B cell (primary cell): ENCODE measurements at places on chromosomes 5 and 9.

DNA sequence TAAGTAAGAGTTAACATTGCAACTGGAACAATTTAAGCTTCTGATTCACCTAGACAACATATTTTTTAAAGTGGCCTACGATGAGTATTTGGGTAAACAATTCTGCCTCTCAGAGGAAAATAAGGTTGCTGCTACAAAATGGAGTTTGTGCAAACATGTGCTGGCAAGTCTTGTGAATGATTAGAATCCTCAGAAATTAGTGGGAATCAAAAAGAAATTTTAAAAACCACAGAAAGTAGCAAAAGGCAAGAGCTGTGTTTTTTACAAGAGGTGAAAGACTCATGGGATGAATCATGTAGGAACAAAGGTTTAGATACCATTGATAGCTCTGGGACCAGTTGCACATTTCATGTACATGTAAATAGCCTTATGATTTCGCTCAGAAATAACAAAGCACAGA, 561.6 kb downstream of the TAF11L14 start:
- DNase-seq: no peak

DNA sequence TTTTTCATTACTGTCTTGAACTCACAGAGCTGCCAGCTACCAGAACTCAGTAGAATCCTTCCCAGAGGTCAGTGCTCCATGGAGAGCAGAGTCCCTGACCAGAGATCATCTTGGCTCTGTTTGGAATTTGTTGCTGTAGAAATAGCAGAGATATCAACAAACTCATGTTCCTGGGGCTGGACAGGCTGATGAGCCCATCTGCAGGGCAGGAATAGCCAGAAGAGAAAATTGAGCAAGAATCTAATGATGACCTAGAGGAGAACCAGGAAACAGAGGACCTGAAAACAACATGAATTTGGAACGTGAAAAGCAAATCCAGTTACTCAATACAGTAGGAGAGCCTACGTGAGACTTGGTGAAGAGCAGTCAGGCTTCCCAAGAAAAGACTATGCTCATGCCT, 437.8 kb downstream of the PLK2 start:
- no peak for DNase-seq

GRCh38 chr9:13139641-13140171, 139.8 kb downstream of the MPDZ start:
- no peak for DNase-seq

DNA sequence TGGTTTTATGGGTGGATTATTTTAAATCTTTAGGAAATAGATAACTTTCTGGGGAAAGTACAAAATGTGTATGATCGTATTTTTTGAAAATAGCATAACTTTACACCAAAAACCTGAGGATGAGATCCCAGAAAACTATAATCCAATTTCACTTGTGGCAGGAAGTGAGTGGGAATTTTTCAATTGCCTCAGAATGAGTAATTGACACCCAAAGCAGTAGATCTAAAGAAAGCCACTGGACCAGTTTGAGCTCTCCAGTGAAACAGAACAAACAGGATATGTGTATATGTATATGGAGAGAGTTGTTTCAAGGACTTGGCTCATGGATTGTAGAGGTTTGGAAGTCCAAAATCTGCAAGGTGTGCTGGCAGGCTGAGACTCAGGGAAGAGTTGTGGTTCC, 109.2 kb upstream of the SHB start:
- no peak for DNase-seq

DNA sequence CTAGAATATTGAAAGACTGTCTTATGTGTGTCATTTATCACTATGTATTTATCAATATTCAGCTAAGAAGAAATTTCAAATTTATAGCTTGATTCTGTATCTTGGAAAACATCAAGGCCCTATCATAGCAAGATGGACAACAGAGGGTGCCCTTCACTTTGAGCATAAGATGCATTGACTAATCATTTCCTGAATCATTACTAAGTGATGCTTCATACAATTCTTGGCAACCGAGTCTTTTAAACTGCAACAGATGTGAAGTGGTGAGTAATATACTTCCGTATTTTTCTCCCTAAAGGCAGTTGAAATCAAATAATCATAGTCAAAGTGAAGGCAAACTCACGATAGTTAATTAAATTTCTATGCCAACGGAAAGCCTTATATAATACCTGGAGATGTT, 318.6 kb upstream of the RGMB start:
- no peak for DNase-seq

- peak; percentile 82 for DNase-seq
Observed at GRCh38 chr5:1641560-1642166, 117.9 kb upstream of the LPCAT1 start.

GRCh38 chr5:146866263-146866662, 12.3 kb downstream of the PPP2R2B start:
- DNase-seq: no peak

DNA sequence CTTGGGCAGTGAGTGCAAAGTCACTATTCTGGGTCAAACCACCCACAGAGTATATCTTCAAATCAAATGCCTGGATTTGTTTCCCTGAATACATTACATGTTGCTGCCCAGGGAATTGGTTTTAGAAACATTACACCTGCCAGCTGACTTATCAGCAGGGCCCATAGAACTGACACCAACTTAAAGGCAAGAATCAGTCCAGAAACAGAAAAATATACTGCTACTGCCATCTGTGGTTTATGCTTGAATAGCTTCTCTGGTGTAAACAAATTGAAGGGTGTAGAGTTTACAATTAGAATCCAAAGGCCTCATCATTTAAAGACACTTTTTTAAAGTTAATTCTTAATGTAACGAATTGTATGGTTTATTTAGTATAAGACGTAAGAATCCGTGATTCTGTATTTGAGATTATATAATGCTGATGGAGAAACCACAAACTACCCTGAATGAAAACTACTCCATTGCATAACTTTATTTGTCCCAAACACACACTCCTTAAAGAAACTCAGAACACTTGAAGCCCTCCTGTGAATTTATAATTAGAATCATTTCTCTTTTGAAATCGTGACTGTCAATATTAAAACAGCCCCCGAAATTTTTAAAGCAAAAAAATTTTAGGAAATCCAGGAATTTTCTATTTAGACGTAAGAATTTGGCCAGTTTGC, 6.2 kb downstream of the NR6A1 start:
- peak; percentile 41 for DNase-seq
